ENCODE measurements at places on chromosomes 5 and 9.

GRCh38 chr5:96050273-96050880 lies 88.7 kb upstream of the ELL2 start:
- no peak for DNase-seq

DNA sequence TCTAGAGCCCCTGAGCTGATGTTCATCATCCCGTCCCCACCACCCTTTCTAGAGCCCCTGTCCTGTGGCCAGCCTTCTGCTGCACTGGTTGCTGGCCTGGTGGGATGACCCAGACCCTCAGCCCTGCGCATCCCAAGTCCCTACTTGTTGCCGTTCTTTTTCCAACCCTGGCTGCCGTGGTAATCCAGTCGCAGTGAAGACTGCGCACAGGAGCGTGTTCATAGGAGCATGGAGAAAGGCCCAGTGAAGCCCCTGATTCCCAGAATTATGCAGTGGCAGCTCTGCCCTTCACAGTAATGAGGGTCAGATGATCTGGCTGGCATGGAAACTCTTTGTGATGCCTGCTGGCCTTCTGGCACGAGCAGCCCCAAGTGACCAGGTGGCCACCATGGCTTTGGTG lies 183.3 kb downstream of the CACNA1B start:
- DNase-seq: no peak

GRCh38 chr9:110033869-110034268 lies 174.1 kb downstream of the C9orf152 start:
- DNase-seq: no peak

DNA sequence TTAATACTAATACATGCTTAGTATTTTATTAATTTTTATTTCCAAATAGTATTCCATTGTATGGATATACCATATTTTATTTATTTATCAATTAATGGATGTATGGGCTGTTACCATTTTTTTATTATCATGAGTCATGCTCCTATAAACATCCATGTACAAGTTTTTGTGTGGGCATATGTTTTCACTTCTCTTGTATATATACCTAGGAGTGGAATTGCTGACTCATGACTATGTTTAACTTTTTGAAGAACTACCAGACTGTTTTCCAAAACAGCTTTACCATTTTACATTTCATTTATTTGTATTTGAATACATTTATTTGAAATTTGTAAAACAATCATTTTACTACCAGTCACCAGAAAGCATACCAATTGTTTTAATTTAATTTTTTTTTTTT lies 14.1 kb upstream of the LRRC19 start:
- no peak for DNase-seq

- no peak for DNase-seq
These were observed 123.0 kb upstream of the LHFPL2 start for GRCh38 chr5:78771260-78772205.

- DNase-seq: no peak
These were observed 185.9 kb downstream of the SEMA6A start for GRCh38 chr5:116388564-116389258.

GRCh38 chr9:111016426-111017045 lies 21.7 kb downstream of the LPAR1 start:
- no peak for DNase-seq

- no peak for DNase-seq
These were observed 28.2 kb downstream of the COL15A1 start for GRCh38 chr9:98971915-98972223.

- no peak for DNase-seq
These were observed 66.7 kb downstream of the PSD2 start for GRCh38 chr5:139862313-139862712.

DNA sequence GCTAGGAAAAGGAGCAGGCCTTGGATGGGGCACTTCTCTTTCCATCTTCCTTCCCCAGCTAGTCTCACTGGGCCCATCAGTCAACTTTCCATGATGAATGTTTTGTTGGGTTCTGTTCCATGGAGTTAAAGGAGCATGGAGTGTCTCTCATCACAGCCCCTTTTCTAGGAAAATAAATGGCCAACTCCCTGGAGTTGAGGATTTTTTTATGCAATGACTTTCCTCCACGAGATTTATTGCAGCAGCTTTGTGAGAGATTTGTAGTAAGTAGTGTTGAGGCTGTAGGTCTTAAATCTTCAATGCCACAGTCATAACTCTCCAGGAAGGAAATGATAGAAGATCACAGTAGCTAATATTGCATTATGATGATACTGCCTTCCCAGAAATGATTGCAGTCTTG lies 45.6 kb upstream of the SLC44A1 start:
- no peak for DNase-seq

Measured in activated T-cell treated with anti-CD3 and anti-CD28 coated beads, Interleukin-2, amount 50 U/mL, for 72 hours (primary cell).